ENCODE measurements at places on chromosomes 6 and 20.

DNA sequence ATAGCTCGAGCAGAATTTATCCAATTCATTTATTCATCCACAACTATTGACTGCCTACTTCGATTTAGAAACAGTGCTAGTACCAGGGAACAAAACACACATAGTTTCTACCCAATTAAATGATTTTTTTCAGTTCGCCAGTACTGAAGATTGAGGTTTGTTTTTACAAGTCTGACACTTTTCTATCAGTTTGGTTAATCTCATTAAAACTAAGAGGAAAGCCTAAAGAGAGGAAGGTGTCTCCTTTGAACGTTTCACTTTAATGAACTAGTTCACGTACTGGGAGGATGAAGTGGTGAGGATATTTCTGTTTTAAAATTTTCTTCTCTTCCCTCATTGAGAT lies 570 bp upstream of the ANKS1A start:
- DNase-seq = no peak

GRCh38 chr6:139568956-139569538 lies 194.6 kb upstream of the CITED2 start:
- no peak for DNase-seq

DNA sequence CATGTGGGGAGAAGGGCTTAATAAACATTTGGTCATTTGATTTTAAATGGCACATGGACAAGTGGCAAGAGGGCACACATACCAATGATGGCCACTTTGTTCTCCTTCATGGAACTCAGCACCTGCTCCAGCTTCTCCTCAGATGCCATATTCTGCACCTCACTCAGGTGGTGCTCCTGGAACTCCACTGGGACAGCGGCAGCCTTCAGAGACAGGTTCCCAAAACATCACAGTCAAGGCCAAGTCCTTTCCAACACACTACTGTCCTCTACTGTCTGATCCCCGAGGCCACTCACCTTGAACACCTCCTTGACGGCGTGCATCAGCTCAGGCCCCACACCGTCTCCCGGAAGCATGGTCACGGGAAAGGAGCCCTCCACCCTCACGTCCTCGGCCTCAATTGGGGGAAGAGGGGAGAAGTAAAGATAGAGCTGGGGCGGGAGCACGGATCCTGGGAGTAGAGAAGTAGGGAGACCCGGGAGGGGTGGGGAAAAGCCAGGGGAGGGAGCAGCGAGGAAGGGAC lies 591 bp downstream of the IDH3B start:
- DNase-seq = no peak

DNA sequence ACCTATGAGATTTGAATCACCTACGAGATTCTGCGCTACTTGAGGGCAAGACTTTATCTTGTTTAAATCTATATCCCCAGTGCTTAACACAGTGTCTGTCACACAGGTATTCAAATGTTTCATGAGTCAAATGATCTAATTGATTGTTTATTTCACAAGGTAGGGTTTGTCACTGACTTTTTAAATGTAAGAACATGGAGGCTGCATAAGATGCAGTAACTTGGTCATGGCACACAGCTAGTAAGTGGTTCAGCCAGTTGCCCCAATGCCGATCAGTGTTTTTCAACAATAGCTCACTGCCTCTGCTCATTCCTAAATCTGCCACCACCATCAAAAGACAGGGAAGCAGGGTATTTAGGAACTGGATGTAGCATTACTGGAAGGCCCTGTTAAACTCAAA lies 42.4 kb upstream of the LRRC1 start:
- DNase-seq = no peak

- no peak for DNase-seq
These were observed at the start of gene PPP1R14C for GRCh38 chr6:150142670-150143515. Gene PPP1R14C (plus strand): TSS chr6:150143044. CDS start chr6:150143193, 149 bp downstream.

All from cerebellar nuclear complex (tissue), 1 donor.